ENCODE measurements at places on chromosomes 12 and 14. TPM values are rescaled to one million over a fixed set of nuclear protein-coding genes. Genes with fewer than 3 reads are reported as not detected.

DNA sequence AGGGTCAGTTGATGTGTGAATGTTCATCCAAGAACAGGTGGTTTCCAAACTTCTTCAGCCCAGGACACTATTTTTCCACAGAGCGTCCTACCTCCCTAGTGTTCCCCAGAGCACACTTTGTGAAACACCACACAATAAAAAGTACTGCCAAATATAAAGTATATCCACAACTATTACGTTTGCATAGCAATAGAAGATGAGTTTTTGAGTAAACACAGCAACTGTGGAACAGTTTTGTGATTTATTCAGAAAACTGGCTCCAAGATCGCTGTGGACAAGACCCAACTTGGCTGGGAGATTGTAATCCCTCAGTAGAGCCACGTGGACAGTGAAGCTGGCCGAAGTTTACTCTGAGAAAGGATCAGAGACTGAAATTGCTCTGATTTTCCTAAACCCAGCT is 14.5 kb upstream of the MAP1LC3B2 start:
- no peak overlapping the region for H3K27ac ChIP-seq
- no peak overlapping the region for H3K4me3 ChIP-seq
- H3K4me1 ChIP-seq, result peaks cover 10% of the 10 kb centered on the region

GRCh38 chr12:114302117-114302516 is 103.8 kb downstream of the TBX5 start:
- no peaks in the 10 kb centered on the region for H3K27me3 ChIP-seq
- DNase-seq, result no peak
- H3K36me3 ChIP-seq, result no peaks in the 10 kb centered on the region
- no peak overlapping the region for H3K4me3 ChIP-seq
- no peak overlapping the region for H3K27ac ChIP-seq
- peaks cover 4% of the 10 kb centered on the region for H3K4me1 ChIP-seq

DNA sequence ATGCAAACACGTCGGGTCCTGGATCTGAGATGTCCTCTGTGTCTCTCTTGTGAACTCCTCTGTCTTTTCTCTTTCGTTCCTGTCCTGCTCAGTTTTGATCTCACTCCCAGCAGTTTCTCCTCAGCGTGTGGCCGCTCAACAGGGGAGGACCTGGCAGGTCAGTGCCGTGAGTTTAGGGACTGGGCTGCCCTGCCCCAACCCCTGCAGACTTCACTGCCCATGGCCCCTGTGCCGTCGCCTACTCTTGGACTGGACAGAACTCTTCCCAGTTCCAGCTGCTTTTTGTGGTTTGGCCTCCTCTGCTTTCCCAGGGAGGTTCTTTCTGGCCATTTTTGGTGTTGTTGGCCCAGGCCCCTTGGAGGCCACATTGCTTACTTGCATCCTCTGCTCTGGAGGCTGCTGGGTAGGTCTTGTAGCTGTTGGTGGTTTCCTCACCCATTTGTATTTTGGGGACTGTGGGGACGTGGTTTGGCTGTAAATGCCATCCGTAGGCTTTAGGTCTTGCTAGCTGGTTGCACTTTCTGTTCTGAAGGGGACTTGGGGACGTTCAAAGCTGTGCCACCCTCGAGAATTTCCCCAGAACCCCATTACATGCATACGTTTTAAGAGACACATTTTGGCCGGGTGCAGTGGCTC is 20.0 kb upstream of the DNAH10 start:
- H3K27me3 ChIP-seq, result no peaks in the 10 kb centered on the region
- H3K27ac ChIP-seq, result no peak overlapping the region
- no peaks in the 10 kb centered on the region for H3K4me1 ChIP-seq
- no peak overlapping the region for H3K4me3 ChIP-seq
- H3K36me3 ChIP-seq, result no peaks in the 10 kb centered on the region
- DNase-seq, result no peak

DNA sequence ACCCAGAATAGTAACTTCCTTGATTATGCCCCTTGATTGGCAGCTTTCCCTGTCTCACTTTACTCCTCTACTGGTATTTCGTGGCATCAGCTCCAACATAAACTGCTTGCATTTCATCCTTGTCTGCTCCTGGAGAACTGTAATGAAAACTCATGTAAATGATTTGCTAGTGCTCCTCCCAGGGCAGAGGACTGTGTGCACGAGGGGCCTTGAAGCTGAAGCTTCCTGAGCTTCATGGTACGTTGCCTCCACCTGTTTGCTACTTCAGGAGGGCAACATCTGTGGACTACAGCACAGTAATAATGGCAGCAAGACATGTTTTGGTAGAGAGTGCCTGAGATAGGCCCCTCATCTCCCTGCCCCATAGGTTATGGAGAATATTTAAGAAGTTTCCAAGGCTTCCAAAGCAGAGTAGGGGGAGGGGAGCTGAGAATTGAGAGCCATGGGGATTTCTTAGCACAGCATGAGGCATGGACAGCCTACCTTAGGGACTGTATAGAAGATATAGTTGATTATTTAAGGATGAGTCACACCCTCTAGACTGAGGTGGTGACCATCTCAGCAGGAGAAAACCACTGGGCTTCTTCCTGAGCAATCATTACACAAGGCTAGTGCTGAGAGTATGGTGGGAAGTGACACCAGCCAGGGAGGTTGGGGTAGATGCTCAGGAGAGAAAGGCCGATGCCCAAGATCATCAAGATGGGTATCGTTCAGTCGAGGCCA is 29.5 kb downstream of the CCDC198 start:
- H3K4me1 ChIP-seq, result peaks cover 5% of the 10 kb centered on the region
- H3K36me3 ChIP-seq, result no peaks in the 10 kb centered on the region
- peak; percentile 23 for DNase-seq
- H3K4me3 ChIP-seq, result no peak overlapping the region

DNA sequence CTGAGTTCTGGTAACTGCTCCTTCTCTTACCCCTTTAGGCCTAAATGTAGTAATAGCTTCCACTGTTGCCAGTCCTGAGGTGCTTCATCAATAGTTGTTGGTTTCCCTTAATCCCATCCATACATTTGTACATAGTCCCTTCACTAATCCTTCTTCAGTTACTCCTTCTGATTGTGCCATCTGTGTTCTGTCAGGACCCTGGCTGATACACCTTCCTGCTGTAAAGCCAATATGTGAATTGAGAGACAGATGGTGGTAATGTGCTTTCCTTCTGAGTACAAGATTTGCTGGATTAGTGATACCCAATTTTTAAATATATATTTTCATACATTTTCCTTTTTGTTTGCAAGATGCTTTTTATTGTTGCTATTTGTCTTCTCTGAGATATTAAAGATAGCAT is 66.4 kb downstream of the OTOGL start:
- no peaks in the 10 kb centered on the region for H3K4me1 ChIP-seq
- no peaks in the 10 kb centered on the region for H3K27me3 ChIP-seq
- no peaks in the 10 kb centered on the region for H3K36me3 ChIP-seq

- H3K27ac ChIP-seq, result no peak overlapping the region
- H3K4me1 ChIP-seq, result peaks cover 8% of the 10 kb centered on the region
- DNase-seq, result no peak
These were observed 73.3 kb upstream of the HIF1A start for GRCh38 chr14:61622051-61622450.

DNA sequence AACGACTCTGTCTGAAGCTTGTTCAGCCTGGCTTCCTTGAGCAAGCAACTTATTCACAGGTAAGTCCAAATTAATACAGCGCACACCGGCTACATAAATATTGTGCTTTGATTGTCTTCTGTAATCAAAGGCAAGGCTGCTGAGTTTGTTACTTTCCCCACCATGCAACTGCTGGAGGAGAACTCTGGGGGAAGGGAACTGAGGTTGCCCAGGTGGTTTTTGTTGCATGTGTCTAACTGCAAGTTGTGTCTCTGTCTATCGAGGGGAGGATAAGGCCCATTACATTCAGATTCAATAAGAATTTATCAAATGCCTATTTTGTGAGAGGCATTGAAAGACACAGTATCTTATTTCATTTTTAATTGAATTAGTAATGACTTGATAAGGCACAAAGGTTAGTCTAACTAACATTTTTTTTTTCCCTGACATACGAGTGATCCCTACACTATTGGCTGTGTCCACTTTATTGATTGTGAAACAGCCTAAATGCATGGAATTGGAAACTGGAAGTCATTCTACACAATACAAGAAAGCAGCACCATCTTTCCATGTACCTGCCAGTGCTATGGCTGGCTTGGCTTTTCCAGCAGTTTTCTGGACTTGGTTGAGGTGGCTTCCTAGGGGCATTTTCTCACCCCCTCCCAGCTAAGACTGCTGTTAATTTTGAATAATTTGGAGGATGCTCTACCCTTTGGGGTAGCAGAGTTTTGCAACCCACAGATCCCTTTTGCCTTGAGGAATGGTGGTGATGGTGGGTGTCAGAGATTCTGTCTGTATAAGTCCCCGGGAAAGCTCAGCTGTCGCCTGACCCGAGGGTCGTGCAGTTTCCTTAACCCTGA is 951 bp upstream of the CHST11 start:
- DNase-seq, result no peak
- peak overlapping the region; percentile 63 for H3K4me3 ChIP-seq
- H3K27ac ChIP-seq, result peak overlapping the region; percentile 51
- H3K4me1 ChIP-seq, result no peaks in the 10 kb centered on the region
- H3K36me3 ChIP-seq, result no peaks in the 10 kb centered on the region
- peaks cover 3% of the 10 kb centered on the region for H3K27me3 ChIP-seq

DNA sequence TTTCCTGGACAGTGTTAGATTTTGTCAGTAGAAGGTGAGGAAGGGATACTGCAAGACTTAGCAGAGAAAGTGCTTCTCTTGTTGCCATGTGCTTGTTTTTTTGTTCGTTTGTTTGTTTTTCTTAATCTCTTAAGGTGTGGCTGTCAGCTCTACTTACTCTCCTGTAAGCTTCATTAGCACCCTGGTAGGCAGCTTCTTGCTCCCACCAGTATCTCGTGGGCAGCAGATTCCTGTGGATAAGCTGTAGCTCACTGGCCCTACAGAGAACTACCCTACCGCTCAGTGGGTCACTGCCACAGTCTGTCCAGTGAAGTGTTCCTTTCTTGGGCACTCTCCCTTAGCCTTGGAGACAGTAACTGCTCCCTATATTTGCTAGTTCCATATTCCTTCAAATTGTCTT is 30.1 kb downstream of the VRK1 start:
- no peaks in the 10 kb centered on the region for H3K4me1 ChIP-seq
- no peaks in the 10 kb centered on the region for H3K27me3 ChIP-seq
- no peak for DNase-seq

GRCh38 chr12:113587720-113588119 is 116.0 kb upstream of the LHX5 start:
- no peak overlapping the region for H3K27ac ChIP-seq
- peaks cover 44% of the 10 kb centered on the region for H3K27me3 ChIP-seq
- no peak overlapping the region for H3K4me3 ChIP-seq
- H3K36me3 ChIP-seq, result no peaks in the 10 kb centered on the region
- no peak for DNase-seq

DNA sequence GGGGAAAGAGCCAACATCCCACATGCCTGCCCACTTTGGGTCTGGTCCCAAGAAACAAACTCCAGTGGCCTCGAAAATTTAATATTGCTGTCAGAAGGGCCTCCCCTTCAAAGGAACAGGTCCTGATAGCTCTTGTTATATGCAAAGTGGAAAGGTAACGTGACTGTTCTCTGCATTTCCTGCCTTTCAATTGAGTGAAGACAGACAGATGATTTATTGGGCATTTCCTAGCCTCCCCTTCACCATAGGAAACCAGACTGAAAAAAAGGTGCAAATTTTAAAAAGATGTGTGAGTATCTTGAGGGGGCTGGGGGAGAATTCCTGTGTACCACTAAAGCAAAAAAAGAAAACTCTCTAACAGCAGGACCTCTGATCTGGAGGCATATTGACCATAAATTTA is 235.2 kb downstream of the ZFP36L1 start:
- H3K4me1 ChIP-seq, result peaks cover 5% of the 10 kb centered on the region
- no peak overlapping the region for H3K27ac ChIP-seq
- no peaks in the 10 kb centered on the region for H3K36me3 ChIP-seq
- no peak overlapping the region for H3K4me3 ChIP-seq

- peak overlapping the region; percentile 92 for H3K27ac ChIP-seq
- H3K27me3 ChIP-seq, result no peaks in the 10 kb centered on the region
- no peak for DNase-seq
These were observed 41.6 kb downstream of the DUSP16 start for GRCh38 chr12:12521044-12521485.

DNA sequence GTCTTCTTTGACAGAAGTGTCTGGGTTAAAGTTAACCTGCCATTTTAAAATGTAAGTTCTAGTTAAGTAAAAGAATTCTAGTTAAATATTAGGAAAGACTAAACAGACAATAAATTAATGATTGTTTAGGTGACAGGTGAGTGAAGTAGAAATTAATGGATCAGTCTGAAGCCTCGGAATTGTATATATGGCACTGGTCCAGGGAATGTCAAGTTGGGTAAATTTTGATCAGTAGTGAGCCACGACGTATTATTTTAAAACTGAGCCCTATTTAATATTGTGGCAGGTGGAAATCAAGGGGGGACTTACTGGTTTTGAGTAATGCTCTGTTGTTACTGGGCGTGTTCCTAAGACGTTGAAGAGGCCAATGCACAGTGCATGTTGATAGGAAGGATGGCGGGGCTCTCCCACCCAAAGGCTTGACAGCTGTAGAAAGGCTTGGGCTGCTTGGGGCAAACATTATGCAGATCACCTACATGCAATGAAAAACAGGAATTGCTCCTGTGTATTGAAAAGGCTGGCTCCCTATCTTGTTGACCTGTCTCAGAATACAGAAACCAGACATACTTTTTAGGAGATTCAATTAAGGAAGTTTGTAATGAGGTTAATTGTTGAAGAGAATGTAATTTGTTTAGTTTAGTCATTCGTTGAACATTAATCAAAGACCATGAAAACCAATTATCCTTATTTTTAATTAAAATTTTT is 5.9 kb upstream of the PPFIBP1 start:
- no peak overlapping the region for H3K27ac ChIP-seq
- H3K4me1 ChIP-seq, result peaks cover 8% of the 10 kb centered on the region
- no peaks in the 10 kb centered on the region for H3K36me3 ChIP-seq
- DNase-seq, result no peak
- H3K27me3 ChIP-seq, result no peaks in the 10 kb centered on the region

DNA sequence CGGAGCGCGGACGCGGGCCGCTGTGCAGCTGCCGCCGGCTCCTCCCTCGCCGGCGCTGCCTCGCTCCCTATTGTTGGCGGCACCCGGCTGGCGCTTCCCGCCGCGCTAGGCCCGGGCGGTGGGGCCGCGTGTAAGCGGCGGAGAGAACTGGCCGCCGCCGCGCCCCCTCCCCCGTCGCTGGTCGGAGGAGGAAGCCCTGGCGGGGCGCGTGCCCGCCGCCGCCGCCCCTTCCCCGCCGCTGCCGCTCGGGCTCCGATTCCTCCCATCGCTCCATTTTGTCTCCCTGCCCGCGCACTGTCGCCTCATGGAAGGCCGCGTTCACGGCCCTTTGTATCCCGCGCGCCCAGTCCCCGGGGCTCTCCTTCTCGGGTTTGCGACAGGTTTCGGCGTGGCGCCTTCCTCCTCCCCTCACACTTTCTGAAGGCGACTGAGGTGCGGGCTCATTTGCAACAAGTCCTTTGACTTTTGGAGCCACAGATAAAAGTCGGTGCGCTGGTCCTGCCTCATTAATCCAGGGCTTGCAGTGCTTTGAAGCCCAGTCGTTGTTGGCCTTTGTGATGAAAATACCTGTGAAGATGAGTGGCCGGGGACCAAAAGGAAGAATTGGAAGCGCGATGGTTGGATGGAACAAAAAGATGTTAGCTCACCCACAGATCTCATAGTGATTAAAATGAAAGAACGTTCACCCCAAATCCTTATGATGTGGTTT is 707 bp downstream of the CPSF6 start:
- no peaks in the 10 kb centered on the region for H3K36me3 ChIP-seq
- peak overlapping the region; percentile 97 for H3K4me3 ChIP-seq
- no peaks in the 10 kb centered on the region for H3K27me3 ChIP-seq
- DNase-seq, result peak; percentile 71
- peaks cover 19% of the 10 kb centered on the region for H3K4me1 ChIP-seq
- peak overlapping the region; percentile 95 for H3K27ac ChIP-seq

Gene ENDOU
- 0.30 TPM for total RNA-seq

Gene ADAM21
- total RNA-seq, result 0.43 TPM

Gene DYNLL1
- total RNA-seq, result 418 TPM

Gene MANSC1
- total RNA-seq, result 14.0 TPM

Gene ING4
- total RNA-seq, result 35.7 TPM

Gene TRIAP1
- total RNA-seq, result 43.8 TPM

Gene PITPNM2
- 2.2 TPM for total RNA-seq

Gene LMNTD1
- not detected for total RNA-seq

Gene DYRK2
- 39.9 TPM for total RNA-seq

Gene PRH2
- total RNA-seq, result not detected

Gene CHD8
- total RNA-seq, result 41.8 TPM
